ENCODE measurements at places on chromosomes 7 and 10. TPM values are rescaled to one million over a fixed set of nuclear protein-coding genes. Genes with fewer than 3 reads are reported as not detected.

- no peaks in the 10 kb centered on the region for H3K27me3 ChIP-seq
- no peaks in the 10 kb centered on the region for H3K36me3 ChIP-seq
- H3K27ac ChIP-seq = no peak overlapping the region
- H3K4me1 ChIP-seq = peaks cover 16% of the 10 kb centered on the region
- DNase-seq = no peak
Observed at GRCh38 chr10:11120711-11121110, 103.0 kb downstream of the CELF2 start.

The OR6B1 gene
- total RNA-seq = not detected

The TBXAS1 gene
- total RNA-seq = 22.4 TPM

GRCh38 chr7:41698726-41699125 is 4.2 kb downstream of the INHBA start:
- H3K4me3 ChIP-seq = peak overlapping the region; percentile 30
- no peaks in the 10 kb centered on the region for H3K36me3 ChIP-seq
- no peak for DNase-seq
- H3K27me3 ChIP-seq = no peaks in the 10 kb centered on the region
- no peaks in the 10 kb centered on the region for H3K4me1 ChIP-seq

GRCh38 chr10:104351061-104351702 is 2.5 kb upstream of the CFAP58 start:
- no peak overlapping the region for H3K4me3 ChIP-seq
- H3K36me3 ChIP-seq = no peaks in the 10 kb centered on the region
- H3K27ac ChIP-seq = no peak overlapping the region
- no peak for DNase-seq

The SFTPA1 gene
- total RNA-seq = not detected

DNA sequence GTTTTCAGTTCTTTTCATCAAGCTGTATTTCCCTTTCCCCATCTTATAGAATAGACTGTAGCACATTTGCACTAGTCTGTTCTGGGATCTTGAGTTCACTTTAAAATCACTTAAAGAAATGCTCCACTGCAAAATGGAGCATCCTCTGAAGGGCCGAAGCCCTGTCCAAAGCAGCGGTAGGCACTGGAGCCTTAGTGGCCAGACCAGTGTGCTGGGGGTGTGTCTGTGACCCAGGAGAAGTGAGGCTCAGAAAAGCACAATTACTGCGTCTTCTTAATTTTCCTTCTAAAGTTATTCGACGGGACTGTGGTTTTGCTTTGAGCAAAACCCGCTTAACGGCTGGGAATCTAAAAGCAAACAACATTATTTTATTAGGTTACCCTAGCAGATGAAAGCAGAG is 205.7 kb downstream of the SLC25A13 start:
- no peaks in the 10 kb centered on the region for H3K4me1 ChIP-seq
- no peaks in the 10 kb centered on the region for H3K27me3 ChIP-seq
- H3K36me3 ChIP-seq = peaks cover 13% of the 10 kb centered on the region

Measured in sigmoid colon (tissue), 7 donors.